Activated naive CD4-positive, alpha-beta T cell (primary cell): ENCODE measurements at places on chromosomes 1 and 21.

GRCh38 chr21:34148419-34148804, 75.0 kb downstream of the MRPS6 start:
- no peak for DNase-seq

GRCh38 chr1:61081686-61082310, 563 bp upstream of the NFIA start:
- DNase-seq: peak; percentile 15

GRCh38 chr1:234322979-234323378, 50.3 kb upstream of the COA6 start:
- peak; percentile 61 for DNase-seq

GRCh38 chr1:221292652-221293051, 413.4 kb downstream of the HLX start:
- no peak for DNase-seq

- no peak for DNase-seq
Measured at GRCh38 chr1:156386949-156387869, 18.2 kb downstream of the RHBG start.

- DNase-seq: no peak
Measured at GRCh38 chr1:218916720-218917119, 257.0 kb upstream of the LYPLAL1 start.

- no peak for DNase-seq
Measured at GRCh38 chr1:209758400-209758799, 2.5 kb downstream of the TRAF3IP3 start.

DNA sequence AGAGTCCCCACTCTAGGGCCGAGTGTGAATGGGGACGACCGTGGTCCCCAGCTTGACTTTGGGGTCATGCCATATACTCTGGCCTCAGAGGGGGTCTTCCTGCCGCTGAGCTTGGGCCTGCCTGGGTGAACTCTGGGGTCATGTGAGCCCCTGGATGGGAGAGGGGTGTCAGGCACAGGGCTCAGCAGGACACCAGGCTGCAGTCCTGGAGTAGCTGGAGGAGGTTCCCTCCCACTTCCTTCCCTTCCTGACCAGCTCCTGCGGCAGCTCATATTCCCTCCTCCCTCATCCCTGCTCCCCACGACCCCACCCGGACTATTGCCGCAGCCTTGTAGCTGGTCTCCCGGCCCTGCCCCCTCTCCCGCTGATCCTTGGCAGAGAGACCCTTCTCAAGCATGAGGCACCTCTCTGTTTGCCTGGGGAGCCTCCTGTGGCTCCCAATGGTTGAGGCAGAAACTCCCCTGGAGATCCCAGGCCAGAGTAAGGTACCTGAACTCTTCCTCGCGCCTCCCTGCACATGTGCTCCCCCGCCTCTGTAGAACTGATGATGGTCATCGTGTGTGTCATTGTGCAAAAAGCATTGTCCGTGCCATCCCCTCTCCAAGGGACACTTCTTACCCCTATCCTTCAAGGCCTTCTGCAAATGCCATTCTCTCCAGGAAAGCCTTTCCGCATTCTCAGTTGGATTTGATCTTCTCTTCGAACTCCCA, 1.8 kb downstream of the TNFRSF1B start:
- DNase-seq: no peak

GRCh38 chr1:91804546-91805023, 81.4 kb downstream of the TGFBR3 start:
- DNase-seq: peak; percentile 58

- DNase-seq: no peak
Measured at GRCh38 chr1:156618853-156619581, at the start of gene HAPLN2. TSS of gene HAPLN2 (plus strand) at chr1:156619415. CDS start at chr1:156623491, 4,076 bp downstream.

DNA sequence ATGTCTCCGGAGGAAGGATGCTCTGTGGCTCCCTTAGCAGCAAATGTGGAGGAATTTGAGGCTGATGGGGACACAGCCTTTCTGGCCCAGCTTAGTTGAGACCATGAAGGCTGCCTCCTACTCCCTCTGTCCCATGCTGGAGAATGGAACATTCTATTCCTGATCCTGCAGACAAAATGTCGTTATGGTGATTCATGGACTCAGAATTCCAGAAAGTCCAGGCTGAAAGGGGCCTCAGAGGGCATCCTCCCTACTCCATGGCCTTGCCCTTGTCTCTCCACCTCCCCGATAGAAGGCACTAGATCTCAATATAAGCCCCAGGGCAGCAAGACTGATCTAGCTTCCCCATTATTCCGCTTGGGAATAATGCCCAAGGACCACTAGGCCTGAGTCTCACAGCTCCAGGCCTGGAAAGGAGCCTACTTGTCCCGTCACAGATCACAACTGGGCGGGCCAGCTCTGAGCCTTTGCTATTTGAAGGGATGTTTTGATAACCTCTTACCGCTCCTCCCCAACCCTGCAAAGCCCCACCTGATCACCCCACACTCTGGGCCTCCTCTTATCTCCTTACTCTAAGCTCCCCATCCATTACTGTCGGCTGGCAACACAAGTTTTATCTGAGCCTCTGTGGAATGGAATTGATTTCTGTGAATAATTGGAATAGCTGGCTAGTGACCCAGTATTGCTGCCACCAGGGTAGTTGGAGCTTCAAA, 52.8 kb upstream of the TRABD2B start:
- DNase-seq: no peak

GRCh38 chr1:162649583-162649982, 17.3 kb downstream of the DDR2 start:
- DNase-seq: no peak

- DNase-seq: no peak
Measured at GRCh38 chr1:97308131-97308530, 586.5 kb downstream of the PTBP2 start.

GRCh38 chr1:209249785-209250440, 333.6 kb upstream of the CAMK1G start:
- no peak for DNase-seq

- DNase-seq: no peak
Measured at GRCh38 chr1:200751717-200752116, 13.0 kb downstream of the CAMSAP2 start.

DNA sequence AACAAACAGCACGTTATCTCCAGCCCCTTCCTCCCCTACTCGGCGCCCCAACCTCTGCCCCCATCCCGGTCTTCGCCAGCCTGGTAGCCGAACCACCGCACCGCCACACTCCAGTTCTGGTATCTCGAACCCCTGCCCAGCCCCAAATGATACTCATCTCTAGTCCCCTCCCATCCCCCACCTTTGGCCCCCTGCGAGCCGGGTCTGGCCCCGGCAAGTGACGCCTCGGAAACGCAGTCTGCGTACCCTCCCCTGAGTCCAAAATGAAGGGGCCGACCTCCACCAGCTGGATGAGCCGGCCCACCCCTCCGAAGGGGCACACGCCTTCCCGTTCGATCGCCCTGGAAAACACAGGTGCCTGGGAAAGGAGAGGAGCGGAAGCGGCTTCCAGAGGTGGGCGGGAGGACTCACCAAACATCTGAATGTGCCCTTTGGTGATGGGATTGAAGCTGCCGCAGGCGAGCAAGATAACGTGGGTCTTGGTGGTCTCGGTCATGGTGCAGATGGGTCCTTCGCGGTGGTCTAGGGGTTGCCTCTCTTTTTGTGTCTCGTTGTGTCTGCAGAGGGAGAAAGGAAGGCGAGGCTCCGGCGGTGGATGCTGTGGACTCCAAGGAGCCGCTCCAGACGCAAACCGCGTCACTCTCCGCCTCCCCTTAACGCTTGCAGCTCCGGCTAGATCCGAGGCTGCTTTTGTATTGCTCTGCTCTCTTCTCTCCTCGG, at the start of gene NMNAT2:
TSS of gene NMNAT2 (minus strand) at position 609 of the 720 bp plus-strand sequence. CDS start at position 496, 113 bp downstream.
- DNase-seq: no peak

DNA sequence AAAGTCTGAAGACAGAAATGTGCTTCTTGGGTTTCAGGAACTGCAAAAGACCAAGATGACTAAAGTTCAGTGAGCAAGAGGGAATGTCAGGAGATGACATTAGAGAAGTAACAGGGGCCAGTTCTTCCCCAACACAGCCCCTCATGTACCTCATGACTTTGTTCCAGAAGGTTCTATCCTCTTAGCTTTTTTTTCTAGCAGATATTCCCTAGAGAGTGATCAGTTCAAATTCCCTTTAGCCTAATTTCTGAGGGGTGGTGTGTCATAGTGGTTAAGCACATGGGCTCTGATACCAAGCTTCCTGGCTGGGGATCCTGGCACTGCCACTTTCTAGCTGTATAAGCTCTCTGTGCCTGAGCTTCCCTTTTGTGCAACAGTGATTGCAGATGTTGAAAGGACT, 108.0 kb downstream of the LBR start:
- no peak for DNase-seq
